Cortex of kidney (tissue), 1 donor: ENCODE measurements at places on chromosomes 5 and 9.

- no peak for DNase-seq
Measured at GRCh38 chr5:170832241-170832640, 29.6 kb upstream of the RANBP17 start.

DNA sequence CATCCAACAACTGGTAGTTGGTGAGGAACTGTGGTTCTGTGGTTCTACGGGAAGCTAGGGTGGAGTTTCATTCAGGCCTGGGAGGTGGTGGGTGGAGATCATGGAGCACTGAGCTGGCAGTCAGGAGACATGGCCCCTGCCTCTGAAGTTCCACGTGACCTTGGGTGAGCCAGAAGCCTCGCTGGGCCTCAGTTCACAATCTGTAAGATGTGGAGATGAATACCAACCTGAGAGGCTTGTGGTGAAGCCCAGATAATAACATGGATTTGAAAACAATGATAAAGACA, 177.9 kb downstream of the MACROH2A1 start:
- no peak for DNase-seq

DNA sequence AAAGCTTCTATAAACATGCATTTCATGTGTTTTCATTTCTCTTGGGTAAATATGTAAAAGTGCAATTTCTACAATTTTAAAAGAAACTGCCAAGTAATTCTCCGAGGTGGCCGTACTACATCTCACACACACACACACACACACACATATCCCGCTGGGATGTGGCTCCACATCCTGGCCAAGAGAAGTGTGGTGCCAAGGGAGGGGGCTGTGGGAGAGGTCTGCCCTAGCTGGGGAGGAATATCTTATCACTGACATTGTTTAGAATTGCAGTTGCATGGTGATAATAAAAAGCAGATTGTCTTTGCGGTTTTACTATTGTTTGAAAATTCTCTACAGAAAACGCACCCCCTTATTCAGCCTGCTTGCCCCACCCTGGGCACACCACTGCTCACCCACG, 558.4 kb downstream of the BNC2 start:
- no peak for DNase-seq

DNA sequence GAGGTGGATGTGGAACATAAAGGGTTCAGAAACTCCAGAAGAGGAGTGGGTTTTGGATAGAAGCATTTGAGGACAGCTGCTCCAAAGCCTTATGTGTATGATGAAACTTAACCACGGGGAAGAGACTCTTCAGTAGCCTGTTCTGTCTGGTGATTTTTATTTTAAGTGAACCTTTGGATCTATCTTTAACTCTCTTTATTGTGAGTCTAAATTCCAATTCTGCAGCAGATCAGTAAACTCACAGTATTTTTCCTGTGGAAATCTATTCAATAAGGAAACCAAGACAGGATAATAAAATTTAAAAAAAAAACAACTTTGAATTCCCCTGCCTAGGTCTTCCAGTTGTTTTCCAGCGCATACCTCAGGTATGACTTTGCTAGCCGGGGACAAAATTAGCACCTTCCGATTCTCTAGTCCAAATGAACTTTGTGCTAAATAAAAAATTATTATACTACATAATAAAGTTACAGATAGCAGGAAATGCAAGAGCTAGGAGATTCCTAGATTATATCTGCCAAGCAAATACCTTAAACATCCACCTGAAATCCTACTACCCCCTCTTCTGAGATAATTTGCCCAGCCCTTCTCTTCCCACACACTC, 101.9 kb downstream of the NLN start:
- DNase-seq = no peak

- no peak for DNase-seq
Measured at GRCh38 chr9:71879644-71880174, 31.3 kb downstream of the ABHD17B start.
